ENCODE measurements at places on chromosomes 11 and 22. TPM values are rescaled to one million over a fixed set of nuclear protein-coding genes. Genes with fewer than 3 reads are reported as not detected.

Gene CYTH4
- 114 TPM for total RNA-seq

Gene TENM4
- not detected for total RNA-seq

Gene ASPHD2
- 12.7 TPM for total RNA-seq

Gene OR8G5
- not detected for total RNA-seq

Gene CST6
- total RNA-seq, result 0.30 TPM

Gene OR5B2
- total RNA-seq, result not detected

Gene RAB38
- total RNA-seq, result 1.2 TPM

GRCh38 chr11:67213178-67213621 lies 53.1 kb upstream of the GRK2 start:
- no peaks in the 10 kb centered on the region for H3K27me3 ChIP-seq
- peaks cover 56% of the 10 kb centered on the region for H3K36me3 ChIP-seq
- no peak overlapping the region for H3K27ac ChIP-seq
- no peak for DNase-seq

DNA sequence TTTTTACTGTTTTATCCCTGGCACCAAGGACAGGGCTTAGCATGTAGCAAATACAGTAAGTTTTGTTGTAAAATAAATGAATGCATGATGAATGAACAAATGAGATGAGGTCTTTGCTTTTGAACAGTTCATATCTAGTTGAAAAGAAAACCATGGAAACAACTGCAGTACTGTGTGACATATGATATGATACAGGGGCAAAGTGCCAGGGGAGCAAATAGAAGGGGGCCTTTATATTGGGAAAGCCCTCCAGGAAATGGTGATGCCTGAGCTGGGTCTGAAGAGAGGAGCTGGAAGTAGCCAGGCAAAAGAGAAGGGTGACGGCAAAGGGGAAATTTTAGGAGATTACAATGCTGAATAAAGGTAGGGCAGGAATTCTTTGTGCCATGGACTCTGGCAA lies 63.8 kb upstream of the UCP3 start:
- H3K36me3 ChIP-seq, result peaks cover 57% of the 10 kb centered on the region
- H3K4me3 ChIP-seq, result no peak overlapping the region
- no peak for DNase-seq
- peaks cover 7% of the 10 kb centered on the region for H3K4me1 ChIP-seq
- H3K27me3 ChIP-seq, result no peaks in the 10 kb centered on the region

- no peak overlapping the region for H3K27ac ChIP-seq
- no peak for DNase-seq
- peaks cover 44% of the 10 kb centered on the region for H3K27me3 ChIP-seq
- peaks cover 11% of the 10 kb centered on the region for H3K4me1 ChIP-seq
These were observed 30.2 kb downstream of the C22orf31 start for GRCh38 chr22:29031227-29032011.

DNA sequence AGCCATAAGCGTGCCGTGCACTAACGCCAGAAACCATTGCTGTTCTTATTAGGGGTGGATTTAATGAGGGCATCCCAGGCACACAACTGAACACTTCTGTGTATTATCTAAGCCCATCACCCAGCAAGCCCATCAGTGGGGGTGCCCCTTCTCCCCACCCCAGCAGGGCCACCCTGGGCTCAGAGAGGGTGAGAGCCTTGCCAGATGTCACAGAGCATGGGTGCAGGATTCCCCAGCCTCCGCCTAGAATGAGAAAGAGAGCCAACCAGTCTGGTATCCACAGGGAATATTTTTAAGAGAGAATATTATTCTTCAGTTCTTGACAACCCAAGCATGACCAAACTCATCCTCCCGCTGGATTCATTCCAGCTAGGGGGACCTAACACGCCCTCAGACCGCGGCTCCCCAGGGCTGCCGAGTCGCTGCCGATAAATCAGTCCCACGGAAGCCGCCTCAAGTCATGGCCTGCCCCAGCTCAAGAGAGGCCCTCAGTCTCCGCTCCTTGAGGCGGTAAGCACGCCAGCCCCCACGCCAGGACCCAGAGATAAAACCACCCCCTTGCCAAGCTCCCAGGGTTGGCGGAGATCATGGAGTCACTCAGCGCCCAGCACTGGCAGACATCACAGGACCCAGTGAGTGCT lies 47.2 kb downstream of the MN1 start:
- H3K4me3 ChIP-seq, result no peak overlapping the region
- no peak overlapping the region for H3K27ac ChIP-seq
- DNase-seq, result no peak

DNA sequence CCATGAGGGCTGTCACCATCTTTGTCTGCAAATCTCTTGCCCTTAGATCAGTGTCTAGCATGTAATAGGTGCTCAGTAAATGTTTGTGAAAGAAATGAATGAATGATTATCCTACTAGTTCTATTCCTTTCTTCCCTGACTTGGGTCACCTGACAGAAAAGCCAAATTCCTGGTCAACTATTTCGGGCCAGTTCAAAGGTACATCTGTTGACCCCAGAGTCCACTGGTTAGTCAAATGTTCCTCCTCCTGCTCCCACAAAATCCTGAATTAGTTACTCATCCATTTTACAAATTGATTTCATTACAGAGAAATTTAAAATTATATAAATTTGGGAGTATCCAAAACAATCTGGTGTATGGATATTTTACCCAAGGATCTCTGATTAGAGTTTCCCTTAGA lies 124.7 kb upstream of the NAV2 start:
- no peaks in the 10 kb centered on the region for H3K36me3 ChIP-seq
- H3K4me3 ChIP-seq, result no peak overlapping the region

DNA sequence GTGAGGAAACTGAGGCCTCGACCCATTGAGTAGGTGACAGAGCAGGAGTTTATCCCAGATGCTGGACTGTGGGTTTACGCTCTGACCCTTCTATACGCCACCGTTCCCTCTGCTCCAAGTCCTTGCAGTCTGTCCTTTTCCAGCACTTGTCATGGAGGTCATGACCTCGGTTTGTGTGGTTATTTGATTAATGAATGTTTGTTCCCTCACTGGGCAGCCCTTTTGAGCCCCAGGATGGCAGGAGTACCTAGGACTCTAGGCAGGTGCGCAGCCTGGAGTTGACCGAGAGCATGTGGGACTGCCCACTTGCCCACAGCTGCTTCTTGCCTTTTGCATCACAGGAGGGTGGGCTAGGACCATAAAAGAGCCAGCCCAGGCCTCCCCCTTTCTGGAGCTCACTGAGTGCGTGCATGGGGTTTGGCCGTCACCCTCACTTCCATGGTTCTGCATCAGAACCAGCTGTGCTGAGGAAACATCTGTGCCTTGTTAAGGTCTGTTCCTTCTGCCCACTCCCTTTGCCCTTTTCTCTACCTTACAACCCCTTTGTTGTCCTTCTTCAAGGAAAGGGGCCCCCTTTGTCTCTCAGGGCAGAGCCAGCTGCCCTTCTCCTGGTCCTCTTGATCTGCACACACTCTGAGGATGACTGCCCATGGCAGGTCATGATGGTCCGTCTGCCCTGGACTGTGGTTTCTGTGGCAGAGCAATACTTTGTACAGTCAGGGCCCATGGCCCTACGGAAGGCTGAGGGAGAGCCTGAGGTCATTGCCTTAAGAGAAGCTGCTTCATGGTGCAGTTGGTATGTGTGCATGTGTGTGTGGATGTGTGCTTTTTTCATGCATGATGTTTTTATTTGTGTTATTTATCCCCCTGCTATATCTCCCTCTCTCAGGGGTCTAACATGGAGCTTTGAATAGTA lies 38.2 kb downstream of the BMAL1 start:
- no peaks in the 10 kb centered on the region for H3K27me3 ChIP-seq
- peaks cover 33% of the 10 kb centered on the region for H3K4me1 ChIP-seq
- no peak overlapping the region for H3K4me3 ChIP-seq
- H3K36me3 ChIP-seq, result peaks cover 27% of the 10 kb centered on the region
- no peak for DNase-seq
- no peak overlapping the region for H3K27ac ChIP-seq

- no peak overlapping the region for H3K4me3 ChIP-seq
- H3K27ac ChIP-seq, result no peak overlapping the region
- DNase-seq, result no peak
- no peaks in the 10 kb centered on the region for H3K27me3 ChIP-seq
These were observed 66.2 kb downstream of the MPPED1 start for GRCh38 chr22:43477966-43478365.

DNA sequence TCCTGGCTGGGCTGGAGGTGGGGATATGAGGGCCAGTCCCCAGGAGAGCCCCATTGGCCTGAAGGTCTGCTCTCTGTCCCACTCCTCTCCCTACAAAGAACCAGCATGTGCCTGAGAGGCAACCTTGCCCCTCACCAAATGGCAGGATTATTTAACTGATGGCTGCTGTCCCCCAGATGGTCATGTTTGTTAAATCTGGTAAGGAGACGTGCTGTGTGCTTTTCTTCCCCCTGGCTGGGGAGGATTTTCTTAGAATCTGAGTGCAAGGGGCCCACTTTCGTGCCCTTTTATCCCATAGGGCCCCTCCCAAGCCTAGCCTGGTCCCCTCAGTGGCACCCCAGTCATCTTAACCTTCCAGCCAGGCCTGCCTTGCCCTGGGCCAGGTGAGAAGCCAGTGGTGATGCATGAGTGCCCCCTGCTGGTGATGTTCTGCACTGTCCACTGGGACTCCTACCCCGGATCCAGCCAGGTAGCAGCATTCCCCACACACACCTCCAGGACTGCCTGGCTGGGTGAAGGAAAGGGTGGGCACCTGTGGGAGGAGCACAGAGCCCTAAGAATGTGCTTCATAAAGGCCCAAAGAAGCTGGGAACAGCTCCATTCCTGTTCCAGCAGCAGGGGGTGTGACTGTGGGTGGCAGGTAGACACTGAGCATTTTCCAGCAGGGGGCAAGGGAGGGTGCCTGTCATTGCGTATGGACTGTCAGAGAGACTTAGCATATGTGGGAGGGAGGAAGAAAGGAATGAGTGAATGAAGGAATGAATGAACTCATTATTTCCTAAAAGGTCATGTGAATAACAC lies 28.9 kb downstream of the MFNG start:
- H3K27ac ChIP-seq, result no peak overlapping the region
- H3K4me3 ChIP-seq, result no peak overlapping the region
- H3K27me3 ChIP-seq, result no peaks in the 10 kb centered on the region

DNA sequence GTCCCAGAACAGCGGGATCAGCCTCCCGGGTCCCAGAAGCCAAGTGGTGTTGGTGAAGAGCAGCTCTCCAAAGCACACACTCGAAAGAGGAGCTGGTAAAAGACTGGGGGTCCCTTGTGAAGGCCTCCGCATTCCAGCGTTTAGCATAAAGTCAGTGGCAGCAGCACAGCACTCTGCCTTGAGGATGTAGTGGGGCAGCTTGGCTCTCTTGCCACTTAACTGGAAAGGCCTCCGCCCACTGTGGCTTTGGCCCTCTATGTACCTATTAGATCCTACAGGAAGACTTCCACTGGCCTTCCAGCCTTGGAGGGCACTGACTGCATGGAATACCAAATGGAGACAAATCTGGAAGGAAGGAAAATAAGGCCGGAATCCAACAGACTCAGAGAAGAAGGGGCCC lies 1455.3 kb downstream of the BRD1 start:
- H3K27ac ChIP-seq, result no peak overlapping the region
- H3K4me3 ChIP-seq, result no peak overlapping the region
- H3K4me1 ChIP-seq, result no peaks in the 10 kb centered on the region
- H3K36me3 ChIP-seq, result no peaks in the 10 kb centered on the region
- no peaks in the 10 kb centered on the region for H3K27me3 ChIP-seq
- no peak for DNase-seq

- H3K4me1 ChIP-seq, result peaks cover 9% of the 10 kb centered on the region
- H3K27ac ChIP-seq, result no peak overlapping the region
- DNase-seq, result no peak
- no peak overlapping the region for H3K4me3 ChIP-seq
These were observed 20.7 kb upstream of the CHORDC1 start for GRCh38 chr11:90243534-90243933.

GRCh38 chr22:36734171-36735058 lies 30.9 kb upstream of the CACNG2 start:
- no peaks in the 10 kb centered on the region for H3K4me1 ChIP-seq
- H3K27me3 ChIP-seq, result peaks cover 28% of the 10 kb centered on the region
- no peak for DNase-seq
- H3K36me3 ChIP-seq, result no peaks in the 10 kb centered on the region
- no peak overlapping the region for H3K27ac ChIP-seq

DNA sequence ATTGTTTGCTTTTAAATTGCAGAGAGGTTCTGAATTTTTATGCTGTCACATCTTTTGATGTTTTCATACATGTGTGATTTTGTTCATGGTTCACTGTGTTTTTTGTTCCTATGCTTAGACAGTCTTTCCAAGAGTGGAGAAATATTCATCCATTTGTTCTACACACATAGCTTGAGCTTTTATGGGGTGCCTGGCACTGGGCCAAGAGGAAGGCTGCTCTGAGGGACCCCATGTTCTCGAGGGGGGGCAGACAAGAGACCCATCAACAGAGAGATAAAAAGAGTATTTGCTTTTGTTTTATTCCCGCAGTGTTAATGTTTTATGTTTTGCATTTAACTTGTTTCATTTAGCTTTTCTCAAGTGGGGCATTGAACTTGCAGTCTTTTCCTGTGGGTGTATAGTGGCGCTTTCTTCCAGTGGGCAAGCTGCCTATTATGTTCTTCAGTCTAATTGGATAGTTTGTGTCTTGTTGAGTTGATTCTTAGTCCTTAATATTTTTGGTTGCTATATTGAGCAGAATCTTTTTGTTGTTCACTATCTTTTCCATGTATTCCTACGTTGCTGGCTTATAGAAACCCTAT lies 57.7 kb downstream of the CABIN1 start:
- no peak overlapping the region for H3K27ac ChIP-seq
- peaks cover 4% of the 10 kb centered on the region for H3K4me1 ChIP-seq
- H3K4me3 ChIP-seq, result no peak overlapping the region
- no peaks in the 10 kb centered on the region for H3K27me3 ChIP-seq
- H3K36me3 ChIP-seq, result peaks cover 73% of the 10 kb centered on the region

DNA sequence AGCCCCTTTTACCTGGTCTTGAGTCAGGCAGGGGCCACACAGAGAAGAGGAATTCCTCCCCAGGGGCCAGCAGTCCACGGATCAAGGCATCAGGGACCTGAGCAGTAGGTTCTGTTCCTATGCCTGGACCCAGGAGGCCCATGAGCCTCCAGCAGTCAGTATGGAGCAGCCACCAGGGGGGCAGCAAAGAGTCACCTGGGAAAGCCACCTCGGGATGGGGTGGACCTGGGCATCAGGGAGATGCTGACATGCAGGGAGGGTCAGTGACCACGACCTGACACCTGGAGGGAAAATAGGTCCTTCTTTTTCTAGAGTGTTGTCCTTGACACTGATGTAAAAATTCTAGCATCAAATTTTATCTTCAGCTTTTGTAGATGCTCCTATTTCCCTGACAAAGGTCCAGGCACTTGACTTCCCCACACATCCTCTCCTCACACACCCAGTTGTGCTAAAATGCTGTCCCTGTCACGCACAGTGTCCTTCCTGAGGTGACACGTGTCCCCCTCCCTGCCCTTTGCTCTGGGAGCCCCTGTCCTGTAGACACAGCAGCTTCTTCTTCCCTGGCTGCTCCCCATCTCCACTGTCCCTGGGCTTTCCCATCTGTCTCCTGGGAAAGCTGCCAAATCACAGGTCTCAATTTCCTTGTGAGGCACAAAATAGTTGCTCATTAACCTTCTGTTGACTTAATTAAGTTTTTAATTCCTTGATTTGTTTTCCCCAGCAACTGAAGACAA lies 70.0 kb upstream of the IGLL5 start:
- DNase-seq, result no peak
- no peak overlapping the region for H3K4me3 ChIP-seq
- no peaks in the 10 kb centered on the region for H3K27me3 ChIP-seq
- H3K36me3 ChIP-seq, result peaks cover 5% of the 10 kb centered on the region
